ENCODE measurements at places on chromosomes 7 and 10.

DNA sequence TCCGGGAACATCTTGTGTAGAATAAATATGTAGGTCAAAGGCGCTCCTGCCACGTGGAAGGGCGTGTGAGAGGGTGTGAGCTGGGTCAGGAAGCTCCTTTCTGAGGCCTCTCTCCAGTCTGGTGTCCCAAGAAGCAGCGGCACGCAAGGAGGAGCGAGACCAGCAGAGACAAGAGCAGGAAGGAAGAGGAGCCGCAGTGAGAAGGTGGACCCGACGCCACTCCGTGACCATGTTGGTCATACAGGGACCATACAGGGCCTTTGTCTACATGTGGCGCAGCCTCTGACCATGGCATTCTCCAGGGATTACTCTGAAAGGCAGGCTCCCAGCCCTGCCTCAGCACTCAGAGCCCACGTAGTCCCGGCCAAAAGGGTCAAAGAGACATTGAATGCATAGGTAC lies 26.2 kb upstream of the EN2 start:
- no peak for DNase-seq

DNA sequence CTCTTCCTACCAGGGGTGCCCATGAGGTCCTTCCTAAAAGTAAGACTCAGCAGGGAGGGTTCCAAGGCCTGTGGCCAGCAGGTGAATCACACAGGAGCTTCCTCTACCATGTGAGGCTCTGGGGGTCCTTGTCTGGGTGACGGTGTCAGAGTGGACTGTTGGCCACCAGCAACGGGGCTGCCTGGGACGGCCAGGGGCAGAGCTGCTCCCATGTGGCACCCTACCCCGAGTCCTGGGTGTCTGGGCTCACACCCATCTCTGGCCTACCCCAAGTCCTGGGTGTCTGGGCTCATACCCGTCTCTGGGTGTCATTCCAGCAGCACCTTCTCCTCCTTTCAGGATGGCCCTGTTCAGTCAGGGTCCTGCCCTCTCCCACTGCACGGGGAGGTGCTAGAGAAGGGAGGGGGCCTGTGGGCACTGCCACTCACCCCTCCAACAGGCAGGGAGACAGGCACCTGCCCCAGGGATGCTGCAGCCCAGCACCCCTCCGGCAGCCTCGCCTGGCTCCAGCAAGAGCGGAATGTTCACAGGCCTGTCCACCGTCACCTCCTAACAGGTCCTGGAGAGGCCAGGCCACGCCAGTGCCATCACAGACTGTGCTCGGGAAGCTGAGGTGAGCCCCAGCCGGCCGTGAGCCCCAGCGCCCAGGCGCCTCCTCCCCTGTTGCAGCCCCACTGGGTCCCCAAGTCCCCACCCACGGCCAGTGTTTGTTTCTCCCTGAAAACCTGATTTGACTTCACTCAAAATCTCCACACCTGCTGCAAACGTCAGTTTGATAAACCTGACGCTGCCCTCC lies 143.7 kb downstream of the PTPRN2 start:
- DNase-seq: no peak

- no peak for DNase-seq
Measured at GRCh38 chr10:17076626-17077345, 52.8 kb downstream of the CUBN start.

DNA sequence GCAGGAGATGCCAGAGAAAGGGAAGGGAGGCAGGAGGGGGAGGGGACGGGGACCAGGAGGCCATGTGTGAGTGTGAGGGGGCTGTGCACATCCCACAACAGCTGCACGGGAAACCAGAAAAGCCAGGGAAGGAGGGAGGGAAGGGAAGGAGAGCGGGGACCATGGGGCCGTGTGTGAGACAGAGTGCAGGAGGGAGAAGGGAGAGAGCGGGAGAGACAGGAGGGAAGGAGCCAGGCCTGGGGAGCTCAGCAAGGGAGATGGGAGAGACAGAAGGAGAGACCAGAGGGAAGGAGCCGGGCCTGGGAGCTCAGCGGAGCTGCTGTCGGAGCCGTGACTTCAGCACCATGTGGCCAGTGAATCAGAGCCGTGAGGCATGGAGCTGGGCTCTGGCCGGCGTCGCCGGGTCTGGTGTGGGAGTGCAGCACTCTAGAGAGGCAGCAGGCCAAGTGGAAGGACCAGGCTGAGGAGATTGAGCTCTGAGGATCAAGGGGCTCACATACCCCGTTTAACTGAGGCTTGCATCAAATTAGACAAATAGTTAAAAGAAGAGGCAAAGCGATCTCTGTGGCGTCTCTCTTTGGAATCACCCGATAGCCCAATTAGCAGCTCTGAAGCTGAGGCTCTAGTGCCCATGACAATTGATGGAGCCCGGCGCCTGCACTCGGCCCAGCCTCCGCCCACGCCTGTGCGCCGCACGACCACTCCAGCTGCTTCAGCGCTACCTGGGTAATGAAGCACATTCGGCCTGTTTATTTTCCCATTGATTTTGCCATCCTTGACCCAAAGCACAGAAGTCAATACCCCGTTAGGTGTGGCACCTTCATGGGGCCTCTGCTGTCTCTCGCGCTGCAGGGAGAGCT lies 150.4 kb downstream of the MAD1L1 start:
- no peak for DNase-seq

GRCh38 chr10:20672741-20673140 lies 224.4 kb downstream of the NEBL start:
- no peak for DNase-seq

DNA sequence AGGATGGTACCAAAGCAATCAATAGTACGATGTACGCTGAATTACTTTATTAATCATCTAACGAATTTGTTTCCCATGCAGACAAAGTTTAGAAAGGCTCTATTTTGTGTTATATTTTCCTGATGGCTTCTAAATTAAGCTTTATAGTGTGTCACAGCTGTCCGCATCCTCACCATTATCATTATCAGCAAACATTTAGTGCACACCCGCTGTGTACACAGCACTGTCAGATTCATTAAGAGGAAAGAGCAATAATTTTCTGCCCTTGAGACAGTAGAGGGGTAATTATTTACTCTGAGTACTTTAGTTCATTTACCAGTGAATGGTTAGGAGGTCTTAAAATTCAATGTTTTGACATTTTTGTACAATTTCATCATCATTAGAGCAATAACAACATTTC lies 233.3 kb upstream of the PTPRZ1 start:
- no peak for DNase-seq

GRCh38 chr7:40571796-40572195 lies 437.0 kb downstream of the SUGCT start:
- no peak for DNase-seq

- no peak for DNase-seq
Measured at GRCh38 chr7:1749864-1750466, 79.9 kb downstream of the ELFN1 start.

- no peak for DNase-seq
Measured at GRCh38 chr10:84588971-84589370, 260.6 kb downstream of the CCSER2 start.

GRCh38 chr10:73625004-73625883 lies 16.0 kb downstream of the MYOZ1 start:
- no peak for DNase-seq

DNA sequence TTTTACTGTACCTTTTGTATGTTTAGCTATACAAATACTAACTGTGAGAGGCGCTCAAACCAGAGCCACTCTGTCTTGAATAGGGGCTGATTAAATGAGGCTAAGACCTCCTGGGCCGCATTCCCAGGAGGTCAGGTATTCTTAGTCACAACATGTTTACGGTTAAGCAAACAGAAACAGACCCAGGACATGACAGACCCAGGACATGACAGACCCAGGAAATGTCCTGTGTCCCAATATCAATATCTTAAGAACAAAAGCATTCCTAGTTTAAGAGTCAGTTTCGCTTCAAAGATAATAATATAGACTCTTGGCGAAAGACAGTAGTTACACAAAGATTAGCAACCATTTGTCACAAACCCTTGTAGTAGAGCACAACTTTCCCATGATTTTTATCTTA lies 304.5 kb downstream of the CCSER2 start:
- DNase-seq: peak; percentile 15

DNA sequence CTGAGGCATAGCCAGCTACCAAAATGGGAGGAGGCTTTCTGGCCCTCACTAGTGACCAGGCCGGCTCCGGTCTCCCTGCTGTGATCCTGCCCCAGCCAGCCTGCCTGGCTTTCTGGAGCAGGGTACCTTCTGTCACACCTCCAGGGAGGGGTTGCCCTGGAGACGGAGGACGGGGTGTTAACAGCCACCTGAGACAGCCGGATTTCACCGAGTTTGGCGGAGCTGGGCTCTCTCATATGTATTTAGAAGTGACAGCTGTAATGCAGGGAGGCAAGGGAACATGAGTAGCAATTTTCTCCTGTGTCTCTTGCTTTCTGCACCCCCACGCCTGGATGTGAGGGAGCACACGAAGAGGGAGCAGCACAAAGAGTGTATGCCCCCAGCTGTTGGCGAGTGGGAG lies 473.3 kb downstream of the PLXNA4 start:
- DNase-seq: no peak

DNA sequence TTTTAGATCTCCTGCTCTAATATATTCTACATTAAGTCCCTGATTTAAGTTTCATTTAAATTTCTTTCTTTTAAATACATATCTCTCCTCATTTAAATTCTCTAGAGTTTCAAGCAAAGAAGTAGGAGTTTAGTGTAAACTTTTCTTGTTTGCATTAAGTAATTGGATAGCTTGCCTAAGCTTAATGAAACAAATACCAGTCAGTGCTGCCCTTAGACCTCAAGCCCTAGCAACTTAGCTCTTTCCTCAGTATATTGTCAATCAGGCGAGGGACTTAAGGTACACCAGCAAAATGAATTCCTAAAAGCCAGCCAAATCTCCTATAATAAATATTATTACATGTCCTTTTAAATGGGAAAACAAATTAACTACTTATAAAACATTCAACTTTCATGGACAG lies 101.5 kb downstream of the CHCHD3 start:
- DNase-seq: no peak

- DNase-seq: no peak
Measured at GRCh38 chr10:116260599-116260998, 12.4 kb downstream of the GFRA1 start.

GRCh38 chr10:123999261-123999660 lies 94.1 kb downstream of the CHST15 start:
- DNase-seq: no peak

- no peak for DNase-seq
Measured at GRCh38 chr10:86827639-86828038, 71.2 kb downstream of the BMPR1A start.

GRCh38 chr7:129208667-129209066 lies 16.2 kb upstream of the AHCYL2 start:
- DNase-seq: no peak

GRCh38 chr10:32350811-32351350 lies 3.9 kb upstream of the EPC1 start:
- DNase-seq: no peak

GRCh38 chr7:140200061-140200989 lies 23.5 kb upstream of the KDM7A start:
- DNase-seq: no peak

GRCh38 chr10:97631098-97631497 lies 2.2 kb downstream of the MORN4 start:
- DNase-seq: no peak

- no peak for DNase-seq
Measured at GRCh38 chr7:128860158-128861073, 2.2 kb upstream of the ATP6V1F start.

DNA sequence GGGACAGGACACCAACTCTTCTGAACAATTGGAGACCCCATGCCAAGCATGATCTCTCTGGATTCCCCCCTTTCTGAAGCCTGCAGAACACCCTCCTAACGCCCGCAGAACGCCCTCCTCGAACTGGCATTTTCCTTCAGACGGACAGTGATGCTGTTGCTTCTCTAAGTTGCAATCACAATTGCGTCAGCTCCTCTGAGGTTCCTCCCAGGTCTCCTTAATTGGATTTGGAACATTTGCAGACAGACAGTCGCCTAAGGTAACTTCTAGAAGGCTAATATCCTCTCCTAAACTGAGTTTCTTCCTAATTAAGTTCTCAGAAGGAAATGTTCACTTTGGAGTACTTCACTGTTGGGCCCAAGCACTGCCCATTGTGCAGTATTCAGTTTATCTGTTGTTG lies 20.5 kb upstream of the SERPINE1 start:
- no peak for DNase-seq

- DNase-seq: no peak
Measured at GRCh38 chr10:8052341-8052955, 2.0 kb upstream of the GATA3 start.

DNA sequence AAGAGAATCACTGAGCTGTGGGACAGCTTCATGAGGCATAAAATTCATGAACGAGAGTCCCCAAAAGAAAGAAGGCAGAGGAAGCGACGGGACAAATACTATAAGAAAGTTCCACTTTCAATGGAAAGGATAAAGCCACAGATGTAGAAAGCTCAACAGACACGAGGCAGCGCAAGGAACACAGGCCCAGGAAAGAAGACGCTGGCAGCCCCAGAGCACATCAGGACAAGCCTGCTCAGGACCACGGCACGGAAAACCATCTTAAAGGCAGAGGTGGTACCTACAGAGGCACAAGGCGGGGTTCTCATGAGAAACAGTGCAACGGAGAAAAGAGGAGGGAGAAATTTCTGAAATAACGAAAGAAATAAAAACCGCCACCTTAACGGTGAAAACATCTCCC lies 273.4 kb downstream of the MAD1L1 start:
- no peak for DNase-seq

DNA sequence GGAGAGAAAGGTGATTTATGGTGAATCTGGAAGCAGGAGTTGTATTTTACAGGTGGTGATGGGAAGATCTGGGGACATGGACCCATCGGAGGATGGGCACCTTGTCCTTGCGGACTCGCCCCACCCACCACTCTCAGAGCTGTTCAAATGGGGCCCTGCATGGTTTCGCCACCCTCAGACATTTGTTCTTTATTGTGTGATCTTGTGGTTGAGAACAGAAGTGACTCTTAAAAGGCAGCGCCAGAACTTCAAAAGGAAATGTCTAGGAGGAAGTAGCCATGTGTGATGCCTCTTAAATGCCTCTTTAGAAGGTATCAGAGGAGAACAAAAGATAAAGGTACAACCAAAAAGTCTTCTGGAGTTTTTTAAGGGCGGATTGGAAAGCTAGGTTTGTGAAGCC lies 205.7 kb downstream of the KIAA1217 start:
- no peak for DNase-seq

DNA sequence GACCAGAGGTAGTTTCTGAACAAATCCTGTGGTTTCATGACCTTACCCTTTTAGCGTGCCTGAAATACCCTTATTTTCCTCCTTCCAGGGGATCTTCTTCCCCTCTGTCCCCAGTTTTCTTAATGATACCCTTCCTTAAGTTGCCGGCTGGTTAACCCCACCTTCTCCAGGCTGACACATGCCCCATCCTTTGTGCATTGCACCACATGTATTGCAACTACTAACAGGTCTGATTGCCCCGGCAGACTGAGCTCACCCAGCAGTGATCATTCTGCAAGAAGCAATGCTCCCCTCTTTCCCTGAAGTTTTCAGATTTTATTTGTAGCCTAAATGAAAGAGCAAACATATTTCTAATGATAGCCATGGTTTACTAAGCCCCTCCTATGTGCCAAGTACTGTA lies 108.2 kb downstream of the HIP1 start:
- no peak for DNase-seq

DNA sequence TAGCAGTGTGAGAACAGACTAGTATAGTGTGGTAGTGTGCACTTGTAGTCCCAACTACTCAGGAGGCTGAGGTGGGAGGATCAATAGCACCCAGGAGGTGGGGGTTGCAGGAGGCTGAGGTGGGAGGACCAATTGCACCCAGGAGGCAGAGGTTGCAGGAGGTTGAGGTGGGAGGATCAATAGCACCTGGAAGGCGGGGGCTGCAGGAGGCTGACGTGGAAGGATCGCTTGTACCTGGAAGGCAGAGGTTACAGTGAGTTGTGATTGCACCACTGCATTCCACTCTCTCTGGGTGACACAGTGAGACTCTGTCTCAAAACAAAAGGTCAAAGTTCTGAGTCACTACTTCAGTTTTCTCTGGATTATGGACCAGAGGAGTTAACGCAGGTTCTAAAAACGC lies 22.6 kb upstream of the DIP2C start:
- no peak for DNase-seq
